DMS79 treated with DMSO at 0.1 percent for 48 hours (cell line): ENCODE measurements at places on chromosomes 3 and 15.

GRCh38 chr15:69880571-69881301 is 217.0 kb downstream of the TLE3 start:
- DNase-seq: no peak

DNA sequence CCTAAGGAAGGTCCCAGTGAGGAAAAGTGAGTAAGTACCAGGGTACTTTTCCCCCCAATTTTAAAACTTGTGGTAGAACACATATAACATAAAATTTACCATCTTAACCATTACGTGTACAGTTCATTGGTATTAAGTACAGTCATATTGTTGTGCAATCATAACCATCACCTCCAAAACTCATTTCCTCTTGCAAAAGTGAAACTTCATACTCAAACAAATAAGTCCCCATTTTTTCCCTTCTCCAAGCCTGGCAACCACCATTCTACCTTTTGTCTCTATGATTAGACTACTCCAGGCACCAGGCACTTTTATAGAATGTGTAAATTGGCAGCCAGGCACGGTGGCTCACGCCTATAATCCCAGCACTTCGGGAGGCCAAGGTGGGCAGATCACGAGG is 12.2 kb downstream of the PRC1 start:
- DNase-seq: no peak

GRCh38 chr3:45915518-45916231 is 27.6 kb upstream of the CXCR6 start:
- no peak for DNase-seq

- no peak for DNase-seq
Observed at GRCh38 chr3:140091143-140091542, 156.2 kb downstream of the CLSTN2 start.

DNA sequence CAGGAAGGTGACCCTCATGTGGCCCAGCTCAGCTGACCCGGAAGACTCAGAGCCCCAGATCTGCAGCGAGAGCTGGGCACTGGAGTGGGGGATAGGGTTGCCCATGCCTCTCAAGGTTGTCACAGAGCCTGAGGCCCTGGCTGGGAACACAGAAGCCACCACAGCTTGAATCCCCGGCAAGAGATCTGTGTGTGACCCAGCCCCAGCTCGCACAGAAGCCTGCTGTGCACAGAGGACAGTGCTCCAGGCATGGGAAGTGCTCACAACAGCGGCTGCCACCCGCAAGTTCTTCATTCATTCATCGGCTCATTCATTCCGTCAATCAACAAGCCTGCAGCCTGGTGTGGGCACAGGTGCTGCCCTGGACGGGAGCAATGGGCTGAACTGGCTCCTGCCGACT is 36.4 kb downstream of the DNAJB8 start:
- no peak for DNase-seq

- DNase-seq: no peak
Observed at GRCh38 chr3:115931581-115931980, 308.3 kb downstream of the GAP43 start.

DNA sequence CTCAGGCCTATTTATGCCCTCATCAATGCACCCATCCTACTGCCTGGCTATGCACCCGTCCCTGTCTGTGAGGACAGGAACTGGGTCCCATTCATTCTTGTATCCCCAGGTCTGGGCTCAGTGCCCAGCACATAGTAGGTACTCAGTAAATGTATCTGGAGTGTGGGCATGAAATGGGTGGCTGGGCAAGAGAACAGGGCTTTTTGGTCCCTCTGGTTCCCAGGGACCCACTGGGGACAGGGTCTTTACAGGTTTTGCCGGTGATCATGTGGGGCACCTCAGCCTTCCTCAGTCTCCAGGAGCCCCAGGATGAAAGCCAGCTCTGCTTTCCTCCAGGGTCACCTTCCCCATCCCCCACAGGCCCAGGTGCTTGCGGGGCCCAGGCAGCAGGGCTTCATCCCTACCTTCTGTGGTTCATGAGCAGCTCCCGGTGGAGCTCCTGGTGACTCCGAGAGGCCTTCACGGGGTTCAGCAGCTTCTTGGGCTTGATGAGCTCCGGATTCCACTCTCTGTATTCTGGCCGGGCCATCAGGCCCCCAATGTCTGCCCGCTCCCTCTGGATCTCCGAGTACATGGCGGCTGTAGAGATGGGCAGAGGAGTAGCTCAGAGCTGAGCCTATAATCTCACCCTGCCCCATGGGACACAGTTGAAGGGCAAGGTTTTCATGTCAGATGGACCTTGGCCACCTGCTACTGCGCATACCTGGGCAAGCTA is 7.7 kb downstream of the FAM107A start:
- DNase-seq: no peak

- DNase-seq: no peak
Observed at GRCh38 chr3:184262764-184263179, 1.4 kb upstream of the CAMK2N2 start.

DNA sequence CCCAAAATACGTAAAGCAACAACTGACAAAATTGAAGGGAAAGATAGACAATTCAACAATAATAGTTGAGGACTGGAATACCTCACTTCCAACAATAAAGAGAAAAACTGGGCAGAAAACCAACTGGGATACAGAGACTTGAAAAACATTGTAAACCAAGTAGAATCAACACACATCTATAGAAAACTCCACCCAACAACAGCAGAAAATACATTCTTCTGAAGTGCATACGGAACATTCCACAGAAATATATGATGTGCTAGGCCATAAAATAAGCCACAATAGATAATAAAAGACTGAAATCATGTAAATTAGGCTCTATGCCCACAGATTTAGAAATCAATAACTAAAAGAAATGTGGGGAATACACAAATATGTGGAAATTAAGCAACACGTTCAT is 98.4 kb upstream of the THBS1 start:
- DNase-seq: no peak

DNA sequence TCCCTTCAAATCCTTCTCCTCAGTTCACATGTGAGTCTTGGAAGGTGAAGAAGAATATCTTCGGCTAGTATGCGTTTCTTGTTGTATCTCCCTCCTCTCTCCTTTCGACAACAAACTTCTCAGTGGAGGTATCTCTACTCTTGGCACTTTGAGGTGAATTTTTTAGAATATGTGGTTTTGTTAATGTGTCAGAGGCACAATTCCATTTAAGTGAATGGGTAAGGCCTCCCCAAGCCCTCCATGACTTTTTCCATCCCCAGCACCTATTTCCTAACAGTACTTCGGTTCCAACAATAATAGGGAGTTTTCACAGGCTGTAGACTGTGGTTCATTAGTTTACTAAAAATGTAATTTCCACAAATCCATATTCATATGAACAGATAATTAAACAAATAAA is 74.2 kb downstream of the TM4SF4 start:
- DNase-seq: no peak

DNA sequence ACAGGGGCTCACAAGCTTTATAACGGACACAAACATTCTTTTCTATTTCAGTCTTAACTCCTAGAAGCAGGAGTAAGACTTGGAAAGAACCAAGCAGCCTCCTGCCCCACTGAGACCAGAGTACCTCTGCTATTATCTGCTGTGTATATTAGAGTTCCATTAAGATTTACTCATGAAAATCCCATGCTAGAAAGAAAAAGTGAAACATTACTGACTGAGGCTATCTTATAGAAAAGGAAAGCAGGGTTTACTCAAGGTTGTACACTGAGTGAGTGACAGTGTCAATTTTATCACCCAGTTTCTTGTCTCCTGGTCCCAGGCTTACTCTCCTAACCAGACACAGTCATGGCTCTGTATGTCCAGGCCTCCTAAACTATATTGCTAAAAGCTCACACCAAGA is 97.9 kb upstream of the SOX2 start:
- DNase-seq: no peak

GRCh38 chr15:64686130-64686735 is 89.2 kb downstream of the RBPMS2 start:
- peak; percentile 17 for DNase-seq

DNA sequence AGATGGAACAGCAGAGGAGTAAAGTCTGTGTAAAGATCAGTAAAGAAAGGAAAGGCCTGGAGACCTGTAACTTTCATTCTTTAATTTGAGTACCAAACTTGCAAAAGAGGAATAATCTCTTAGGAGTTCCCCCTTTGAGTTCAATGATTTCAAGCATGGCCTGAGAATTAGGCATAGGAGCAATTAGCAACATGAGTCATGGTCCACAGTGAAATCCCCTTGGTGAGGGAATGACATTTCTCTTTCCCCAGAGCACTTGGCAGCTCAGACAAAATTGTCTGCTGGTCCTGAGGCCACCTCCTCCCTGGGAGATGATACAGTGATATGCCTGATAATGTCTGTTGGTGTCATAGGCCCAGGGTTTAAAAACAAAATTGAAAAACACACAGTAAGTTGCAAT is 81.4 kb upstream of the CRBN start:
- DNase-seq: no peak

- no peak for DNase-seq
Observed at GRCh38 chr3:59535791-59536221, 486.0 kb upstream of the CFAP20DC start.

GRCh38 chr15:55937040-55937439 is 56.4 kb downstream of the NEDD4 start:
- no peak for DNase-seq

DNA sequence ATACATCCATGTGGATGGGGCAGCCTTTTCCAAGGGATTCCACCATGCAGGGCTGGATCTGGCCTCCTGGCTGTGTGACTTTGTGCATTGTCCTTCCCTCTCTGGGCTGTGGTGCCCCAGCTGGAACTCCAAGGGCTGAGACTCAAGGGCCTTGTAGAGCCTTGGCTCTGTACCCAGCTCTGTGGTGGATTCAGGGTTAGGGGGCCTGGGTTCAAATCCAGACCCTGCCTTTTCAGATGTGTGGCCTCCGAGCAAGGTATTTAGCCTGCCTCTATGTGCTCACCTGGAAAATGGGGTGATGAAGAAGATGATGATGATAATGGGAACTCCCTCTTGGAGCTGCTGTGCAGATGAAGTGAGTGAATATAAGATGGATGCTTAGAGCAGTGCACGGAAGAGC is 161.9 kb downstream of the WNT7A start:
- DNase-seq: no peak

- DNase-seq: no peak
Observed at GRCh38 chr3:29827756-29828155, 546.9 kb downstream of the RBMS3 start.

- DNase-seq: no peak
Observed at GRCh38 chr15:87753539-87753938, 503.0 kb downstream of the NTRK3 start.

GRCh38 chr15:77836906-77837648 is 204.4 kb upstream of the LINGO1 start:
- no peak for DNase-seq

GRCh38 chr15:85905751-85906450 is 111.2 kb upstream of the KLHL25 start:
- DNase-seq: no peak

DNA sequence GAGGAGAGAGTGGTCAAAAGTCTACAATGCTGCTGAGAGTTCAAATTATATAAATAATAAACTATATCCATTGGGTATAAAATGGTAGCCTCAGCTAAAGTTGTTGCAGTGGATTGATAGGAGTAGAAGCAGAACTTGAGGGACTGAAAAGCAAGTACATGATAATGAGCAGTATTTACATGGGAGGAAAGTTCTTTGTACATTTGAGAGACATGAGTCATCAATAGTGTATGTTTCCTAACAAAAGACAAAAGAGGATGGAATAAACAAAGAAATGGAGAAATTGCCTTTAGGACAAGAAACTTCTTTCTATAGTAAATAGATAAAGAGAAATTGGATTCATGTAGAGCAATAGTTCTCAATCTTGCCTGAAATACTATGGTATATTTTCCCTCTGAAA is 110.0 kb upstream of the PLSCR5 start:
- DNase-seq: no peak

DNA sequence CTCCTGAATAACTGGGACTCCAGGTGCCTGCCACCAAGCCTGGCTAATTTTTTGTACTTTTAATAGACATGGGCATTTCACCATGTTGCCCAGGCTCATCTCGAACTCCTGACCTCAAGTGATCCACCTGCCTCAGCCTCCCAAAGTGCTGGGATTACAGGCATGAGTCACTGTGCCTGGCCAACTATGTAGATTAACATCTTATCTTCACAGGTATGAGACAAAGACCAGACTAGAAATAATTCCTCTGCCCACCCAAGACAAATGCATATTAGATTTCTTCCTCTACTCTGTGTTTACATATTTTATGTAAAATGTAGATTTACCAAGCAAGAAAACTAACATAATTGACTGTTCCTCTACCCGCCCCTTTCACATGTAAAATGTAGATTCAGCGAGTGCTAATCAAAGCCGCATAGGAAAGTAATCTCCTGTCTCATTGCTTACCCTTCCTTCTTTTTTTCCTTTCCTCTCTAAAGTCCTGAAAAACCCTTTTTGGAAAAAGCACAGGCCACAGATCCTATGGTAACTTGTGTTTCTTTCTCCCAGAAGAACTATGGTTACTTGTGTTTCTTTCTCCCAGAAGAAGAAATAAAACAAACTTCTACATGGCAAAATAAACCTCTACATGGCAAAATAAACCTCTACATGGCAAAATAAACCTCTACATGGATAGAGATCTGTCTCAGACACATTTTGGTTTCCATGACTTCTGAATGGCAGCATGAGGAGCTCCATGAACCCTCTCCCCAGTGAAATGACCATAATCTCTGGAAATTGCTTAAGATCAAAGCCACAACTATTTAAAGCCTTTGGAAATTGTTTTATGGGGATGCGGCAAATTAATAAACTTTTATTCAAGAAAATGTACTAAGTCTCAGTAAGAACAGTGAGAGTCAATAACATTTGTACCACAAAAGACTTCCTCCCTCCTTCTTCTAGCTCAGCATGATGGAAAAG is 9.1 kb upstream of the ABHD2 start:
- no peak for DNase-seq

DNA sequence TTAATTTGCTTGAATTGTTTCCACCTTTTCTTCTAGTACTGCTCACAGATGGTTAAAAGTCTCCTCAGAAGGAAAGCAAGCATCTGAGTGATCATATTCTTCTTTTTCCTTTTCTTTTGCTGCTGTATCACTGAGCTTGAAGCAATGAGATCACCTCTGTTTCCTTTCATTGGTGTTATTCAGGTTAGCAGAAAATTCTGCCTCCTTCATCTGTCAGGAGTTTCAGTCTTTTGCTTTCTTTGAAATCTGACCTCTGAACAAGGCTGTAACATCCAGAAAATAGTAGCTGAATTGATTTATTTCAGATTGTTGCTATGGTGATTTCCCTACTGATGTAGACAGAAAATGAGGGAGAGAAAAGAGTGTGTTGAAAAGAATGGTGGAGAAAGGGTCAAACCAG is 343.0 kb downstream of the MFSD1 start:
- DNase-seq: no peak

DNA sequence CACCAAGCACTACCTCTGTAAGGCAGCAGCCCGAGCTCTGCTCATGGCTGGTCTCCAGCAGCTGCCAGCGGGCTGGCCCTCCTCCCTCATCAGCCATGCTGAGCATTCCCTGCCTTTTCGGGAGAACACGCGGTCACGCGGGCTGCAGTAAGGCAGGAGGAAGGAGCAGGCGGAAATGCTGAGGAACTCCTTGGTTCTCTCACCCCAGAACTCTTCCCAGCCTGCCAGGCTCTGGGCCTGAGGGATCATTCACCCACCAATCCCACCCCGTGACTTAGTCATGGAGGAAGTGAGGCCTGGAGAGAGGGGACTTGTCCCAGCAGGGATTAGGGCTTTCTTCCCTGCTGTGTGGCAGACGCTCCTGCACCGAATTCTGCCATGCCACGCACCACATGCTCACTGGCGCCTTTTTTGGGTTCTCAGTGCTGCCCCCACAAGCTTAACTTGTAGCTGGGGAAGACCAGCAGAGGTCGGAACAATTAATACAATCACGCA is 42.9 kb upstream of the RPL32 start:
- no peak for DNase-seq

- DNase-seq: no peak
Observed at GRCh38 chr3:158918008-158918407, 116.2 kb downstream of the MFSD1 start.
